ENCODE measurements at places on chromosomes 4 and X. TPM values are rescaled to one million over a fixed set of nuclear protein-coding genes. Genes with fewer than 3 reads are reported as not detected.

The GUCY1B1 gene
- 1.2 TPM for total RNA-seq

DNA sequence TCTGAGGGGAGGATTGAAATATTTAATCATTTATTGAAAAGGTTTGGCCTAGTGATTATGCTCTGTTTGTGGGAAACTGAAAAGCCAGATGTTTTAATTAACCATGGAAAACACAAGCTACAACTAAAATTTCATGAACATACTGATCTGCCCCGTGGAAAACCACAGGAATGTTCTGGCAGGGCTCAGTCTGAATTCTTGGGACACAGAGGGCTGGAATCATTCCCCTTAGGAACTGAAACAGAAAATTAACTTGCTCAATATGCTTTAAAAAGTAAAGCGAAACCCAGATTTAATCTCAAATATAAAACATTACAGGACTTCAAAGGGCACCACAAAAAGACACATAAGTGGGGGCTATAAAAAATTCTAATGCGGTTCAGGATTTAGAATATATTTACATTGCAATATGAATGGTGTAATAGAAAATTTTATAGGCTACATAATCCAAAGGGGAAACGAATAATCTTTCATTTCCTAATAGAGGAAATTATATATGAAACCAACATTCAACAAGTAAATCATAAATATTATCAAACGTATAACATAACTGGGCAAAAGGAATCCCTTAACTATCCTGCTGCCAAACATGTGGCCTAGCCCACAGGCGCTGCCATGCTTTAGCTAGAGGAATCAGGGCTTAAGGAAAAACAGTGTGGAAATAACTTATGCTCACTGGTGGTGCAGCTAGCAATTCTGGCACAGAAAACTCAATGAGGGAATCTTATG lies 70.9 kb downstream of the APBB2 start:
- no peak for DNase-seq

- no peak for DNase-seq
Measured at GRCh38 chr4:83644677-83645659, 109.1 kb downstream of the GPAT3 start.

The PDE5A gene
- total RNA-seq, result 17.6 TPM

DNA sequence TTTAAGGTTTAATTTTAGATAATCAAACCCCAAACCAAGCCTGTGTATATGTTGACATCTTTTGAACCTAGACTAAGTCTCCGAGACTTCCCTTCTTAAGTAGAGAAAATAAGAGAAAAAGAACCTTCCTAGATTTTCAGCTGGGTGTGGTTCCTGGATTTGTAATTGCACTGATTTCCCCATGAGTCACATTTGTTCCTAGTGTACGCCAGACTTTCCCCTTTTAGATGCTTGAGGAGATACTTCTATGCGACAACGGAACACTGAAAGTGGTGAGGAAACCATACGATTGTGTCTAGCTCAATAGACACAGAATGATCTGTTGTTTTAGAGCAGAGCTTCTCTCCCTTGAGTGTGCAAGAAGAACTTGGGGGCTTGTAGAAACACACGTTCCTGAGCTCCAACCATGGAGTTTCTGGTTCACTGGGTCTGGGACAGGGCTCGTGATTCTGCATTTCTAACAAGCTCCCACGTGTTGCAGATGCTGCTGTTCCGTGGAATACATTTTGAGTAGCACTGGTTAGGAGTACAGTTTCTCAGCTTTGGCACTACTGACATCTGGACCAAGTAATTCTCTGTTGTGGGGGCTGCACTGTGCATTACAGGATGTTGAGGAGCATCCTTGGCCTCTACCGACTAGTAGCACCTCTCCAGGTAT lies 87.1 kb downstream of the AMELX start:
- no peak for DNase-seq

The GPR50 gene
- total RNA-seq, result not detected

The SLC9B1 gene
- not detected for total RNA-seq

The GPR82 gene
- total RNA-seq, result 0.56 TPM

The KIF4A gene
- total RNA-seq, result 8.7 TPM

The ADH7 gene
- not detected for total RNA-seq

The HSFX1 gene
- total RNA-seq, result 2.0 TPM

DNA sequence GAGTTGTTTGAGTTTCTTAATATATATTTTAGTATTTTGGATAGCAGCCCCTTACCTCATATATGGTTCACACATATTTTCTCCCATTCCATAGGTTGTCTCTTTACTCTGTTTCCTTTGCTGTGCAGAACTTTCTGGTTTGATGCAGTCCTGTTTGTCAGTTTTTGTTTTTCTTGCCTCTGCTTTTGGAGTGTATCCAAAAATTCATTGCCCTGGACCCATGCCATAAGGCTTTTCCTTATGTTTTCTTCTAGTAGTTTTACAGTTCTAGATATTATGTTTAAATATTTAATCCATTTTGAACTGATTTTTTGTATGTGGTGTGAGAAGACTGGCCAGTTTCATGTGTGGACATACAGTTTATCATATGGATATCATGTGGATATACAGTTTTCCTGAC lies 58.5 kb upstream of the NUDT6 start:
- DNase-seq, result no peak

GRCh38 chrX:31508338-31508737 lies 436.5 kb upstream of the FTHL17 start:
- no peak for DNase-seq

The TMEM271 gene
- total RNA-seq, result not detected

All from colonic mucosa (tissue), 4 donors.